ENCODE measurements at places on chromosomes 6 and 20. TPM values are rescaled to one million over a fixed set of nuclear protein-coding genes. Genes with fewer than 3 reads are reported as not detected.

The SRSF12 gene
- 0.46 TPM for total RNA-seq

DNA sequence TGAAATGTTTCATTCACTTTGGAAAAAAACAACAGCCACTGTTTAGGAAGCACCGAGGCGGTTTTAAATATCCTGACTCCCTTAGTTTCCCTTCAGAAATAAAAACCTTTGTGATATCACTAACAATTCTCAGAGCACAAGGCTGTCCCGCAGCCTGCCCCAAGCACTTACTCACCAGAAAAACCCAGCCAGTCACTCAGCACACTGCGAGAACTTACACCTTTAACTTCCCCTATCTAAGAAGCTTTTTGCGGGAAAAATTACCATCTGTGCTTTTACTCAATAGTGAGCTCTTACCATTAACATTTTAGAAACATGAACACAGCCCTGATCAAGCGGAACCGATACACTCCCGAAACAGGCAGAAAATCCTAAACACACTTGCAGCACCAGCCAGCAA is 9.3 kb downstream of the ZBTB46 start:
- DNase-seq, result no peak

- DNase-seq, result peak; percentile 85
Measured at GRCh38 chr6:134720353-134721059, 229.4 kb downstream of the ALDH8A1 start.

- no peak for DNase-seq
Measured at GRCh38 chr20:60224914-60225313, 266.7 kb downstream of the CDH26 start.

The SOBP gene
- 2.6 TPM for total RNA-seq

GRCh38 chr20:31496761-31497295 is 17.4 kb upstream of the HM13 start:
- DNase-seq, result no peak

The SLC17A4 gene
- total RNA-seq, result not detected

DNA sequence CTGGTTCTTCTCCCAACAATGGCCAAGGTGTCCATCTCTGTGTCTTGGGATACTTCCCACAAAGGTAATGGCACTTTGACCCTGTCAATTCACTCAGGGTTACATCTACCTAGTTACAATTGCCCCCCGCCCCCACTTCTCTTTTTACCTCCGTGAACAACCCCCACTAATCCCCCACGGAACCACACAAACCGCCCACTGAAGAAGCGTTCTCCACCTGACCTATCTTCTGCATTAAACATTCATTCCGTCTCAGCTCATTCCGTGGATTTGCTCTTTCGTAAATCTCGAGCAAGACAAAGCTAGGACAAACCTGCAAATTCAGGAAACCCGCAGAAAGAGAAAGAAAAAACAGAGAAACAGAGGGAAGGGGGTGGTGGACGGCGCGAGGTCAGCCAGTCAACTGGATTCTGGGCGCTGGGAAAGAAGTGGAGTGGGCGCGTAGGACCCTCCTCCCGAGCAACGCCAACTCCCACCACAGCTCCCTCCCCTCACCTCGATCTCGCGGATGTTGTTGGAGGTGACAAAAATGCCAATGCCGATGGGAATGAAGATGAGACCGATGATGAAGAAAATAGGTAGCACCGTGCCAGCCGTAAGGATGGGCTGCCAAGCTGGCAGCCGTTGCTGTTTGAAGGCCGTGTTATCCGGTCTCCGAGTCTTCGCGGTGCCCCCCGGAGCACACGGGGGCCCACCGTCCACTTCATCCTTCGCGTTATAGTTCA is 523 bp downstream of the TMEM30A start:
- DNase-seq, result no peak

The LCA5 gene
- 6.1 TPM for total RNA-seq

GRCh38 chr6:162200041-162200440 is 527.5 kb downstream of the PRKN start:
- DNase-seq, result no peak

GRCh38 chr6:133778414-133779130 is 110.3 kb upstream of the TCF21 start:
- no peak for DNase-seq

GRCh38 chr20:37636212-37636975 is 57.4 kb upstream of the CTNNBL1 start:
- no peak for DNase-seq

GRCh38 chr20:833121-833449 is 430 bp upstream of the FAM110A start:
- peak; percentile 11 for DNase-seq

DNA sequence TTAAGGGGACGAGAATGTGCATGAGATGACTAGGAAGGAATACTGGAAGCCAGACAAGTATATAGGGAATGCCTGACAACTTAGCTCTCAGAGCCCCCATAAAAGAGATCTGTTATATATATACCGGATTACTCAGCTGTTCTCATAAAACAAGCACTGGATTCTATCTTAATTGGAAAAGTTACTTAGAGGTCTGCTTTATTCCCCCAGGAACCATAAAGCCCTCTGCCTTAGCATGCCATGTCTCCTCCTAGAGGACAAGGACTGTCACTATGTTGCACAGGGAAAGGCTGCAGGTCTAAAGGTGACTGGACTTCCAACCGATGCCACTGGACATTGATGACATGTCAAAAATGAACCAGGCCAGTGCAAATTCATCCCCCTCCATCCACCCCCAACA is 6.4 kb downstream of the EXOC2 start:
- no peak for DNase-seq

The RNF114 gene
- total RNA-seq, result 33.2 TPM

The HSPA1L gene
- 1.9 TPM for total RNA-seq

The STMND1 gene
- not detected for total RNA-seq

All from pulmonary artery endothelial cell (primary cell).